Ovary (tissue), 10 donors: ENCODE measurements at places on chromosomes 7 and 10. TPM values are rescaled to one million over a fixed set of nuclear protein-coding genes. Genes with fewer than 3 reads are reported as not detected.

TAS2R41 gene
- not detected for polyA plus RNA-seq

GJD4 gene
- polyA plus RNA-seq: not detected

MET gene
- 5.9 TPM for polyA plus RNA-seq

DENND2A gene
- polyA plus RNA-seq: 20.5 TPM

CFAP46 gene
- polyA plus RNA-seq: 0.50 TPM

ABCB1 gene
- polyA plus RNA-seq: 9.2 TPM

GNAT3 gene
- not detected for polyA plus RNA-seq

FAM237B gene
- not detected for polyA plus RNA-seq

TMEM270 gene
- not detected for polyA plus RNA-seq

CTAGE4 gene
- 1.2 TPM for polyA plus RNA-seq

HELLS gene
- polyA plus RNA-seq: 1.8 TPM
